ENCODE measurements at places on chromosomes 2 and 18.

- no peaks in the 10 kb centered on the region for H3K36me3 ChIP-seq
- no peak for DNase-seq
- no peak overlapping the region for H3K4me3 ChIP-seq
- peaks cover 52% of the 10 kb centered on the region for H3K27me3 ChIP-seq
Observed at GRCh38 chr18:78976765-78977636, 2.6 kb upstream of the SALL3 start.

GRCh38 chr18:12769136-12769535, 66.3 kb downstream of the PSMG2 start:
- no peaks in the 10 kb centered on the region for H3K4me1 ChIP-seq
- H3K36me3 ChIP-seq = no peaks in the 10 kb centered on the region
- DNase-seq = no peak
- no peak overlapping the region for H3K27ac ChIP-seq
- no peak overlapping the region for H3K4me3 ChIP-seq

GRCh38 chr2:71611781-71612527, 158.6 kb downstream of the DYSF start:
- no peaks in the 10 kb centered on the region for H3K36me3 ChIP-seq
- H3K27me3 ChIP-seq = no peaks in the 10 kb centered on the region
- H3K4me3 ChIP-seq = no peak overlapping the region
- peaks cover 22% of the 10 kb centered on the region for H3K4me1 ChIP-seq
- peak overlapping the region; percentile 44 for H3K27ac ChIP-seq
- no peak for DNase-seq

GRCh38 chr18:78873926-78874500, 105.6 kb upstream of the SALL3 start:
- no peaks in the 10 kb centered on the region for H3K27me3 ChIP-seq
- no peak overlapping the region for H3K4me3 ChIP-seq
- H3K36me3 ChIP-seq = no peaks in the 10 kb centered on the region

DNA sequence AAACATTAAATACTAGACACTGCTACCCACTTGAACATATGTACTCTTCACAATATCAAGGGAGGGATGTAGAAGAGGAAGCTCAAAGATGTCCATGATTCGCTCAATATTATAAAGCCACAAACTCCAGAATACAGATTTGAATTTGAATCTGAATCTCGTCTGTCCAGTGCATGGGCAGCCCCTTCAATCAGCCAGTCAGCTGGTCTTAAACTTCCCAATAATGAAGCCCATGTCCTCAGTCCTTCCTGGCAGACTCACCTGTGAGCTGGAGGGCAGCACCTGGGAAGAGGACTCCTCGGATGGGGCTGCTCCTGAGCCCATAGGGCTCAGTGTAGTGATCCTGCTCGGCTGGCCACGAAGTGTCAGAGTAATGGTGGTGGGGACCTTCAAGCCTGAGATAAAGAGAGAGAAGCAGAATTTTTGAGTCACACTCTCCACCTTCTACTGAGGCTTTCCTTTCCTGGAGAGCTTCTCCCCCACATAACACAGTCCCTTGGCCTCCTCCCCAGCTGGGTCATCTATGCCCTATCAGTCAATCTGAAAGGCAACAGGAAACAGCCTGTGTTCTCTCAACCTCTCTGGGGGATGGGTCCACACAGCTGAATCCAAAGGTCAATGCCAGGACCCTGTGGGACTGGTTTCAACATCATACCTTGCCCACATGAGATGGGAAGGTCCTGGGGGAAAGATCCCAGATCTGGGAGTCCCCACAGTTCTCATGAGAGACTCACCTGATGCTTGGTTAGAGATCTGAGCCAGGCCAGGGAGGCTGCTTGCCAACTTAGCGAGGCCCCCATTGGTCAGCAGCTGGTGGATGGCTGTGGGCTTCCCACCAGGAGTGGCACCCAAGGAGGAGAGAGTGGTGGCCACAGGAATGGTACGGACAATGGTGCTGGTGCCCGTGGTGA, 36.5 kb downstream of the KANSL3 start:
- no peak overlapping the region for H3K4me3 ChIP-seq
- H3K27ac ChIP-seq = peak overlapping the region; percentile 92
- DNase-seq = no peak
- H3K36me3 ChIP-seq = peaks cover 12% of the 10 kb centered on the region
- H3K27me3 ChIP-seq = no peaks in the 10 kb centered on the region
- H3K4me1 ChIP-seq = peaks cover 47% of the 10 kb centered on the region

DNA sequence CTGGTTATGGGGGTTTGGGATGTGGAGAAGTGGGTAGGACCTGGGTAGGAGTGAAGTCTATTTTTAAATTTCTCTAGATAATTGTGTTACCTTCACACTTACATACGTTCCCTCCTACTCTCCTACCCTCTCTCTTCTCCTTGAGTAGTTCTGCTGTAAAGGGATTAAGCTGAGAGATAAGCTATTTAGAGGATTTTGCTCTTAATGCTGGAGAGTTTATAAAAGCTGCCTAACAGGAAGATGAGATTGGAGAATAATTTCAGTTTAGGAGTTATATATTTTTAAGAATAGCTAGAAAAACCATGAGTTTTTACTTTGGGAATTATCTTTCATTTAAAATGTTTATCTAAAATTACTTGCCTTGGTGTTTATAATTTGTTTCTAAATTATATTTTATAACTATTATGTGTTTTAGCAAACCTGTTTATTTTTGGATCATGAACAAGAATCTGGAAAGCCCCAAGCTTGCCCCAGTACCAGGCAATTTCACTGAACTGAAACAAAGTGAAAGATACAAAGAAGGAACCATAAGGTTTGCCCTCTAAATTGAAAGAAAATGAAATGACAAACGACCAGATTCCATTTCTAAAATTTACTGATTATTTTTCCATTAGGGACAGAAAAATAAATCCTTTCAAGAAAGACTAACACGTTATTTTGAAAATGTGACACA, 101.5 kb downstream of the ZNF532 start:
- H3K36me3 ChIP-seq = peaks cover 3% of the 10 kb centered on the region
- DNase-seq = no peak
- no peaks in the 10 kb centered on the region for H3K27me3 ChIP-seq
- peak overlapping the region; percentile 2 for H3K27ac ChIP-seq
- H3K4me3 ChIP-seq = no peak overlapping the region

DNA sequence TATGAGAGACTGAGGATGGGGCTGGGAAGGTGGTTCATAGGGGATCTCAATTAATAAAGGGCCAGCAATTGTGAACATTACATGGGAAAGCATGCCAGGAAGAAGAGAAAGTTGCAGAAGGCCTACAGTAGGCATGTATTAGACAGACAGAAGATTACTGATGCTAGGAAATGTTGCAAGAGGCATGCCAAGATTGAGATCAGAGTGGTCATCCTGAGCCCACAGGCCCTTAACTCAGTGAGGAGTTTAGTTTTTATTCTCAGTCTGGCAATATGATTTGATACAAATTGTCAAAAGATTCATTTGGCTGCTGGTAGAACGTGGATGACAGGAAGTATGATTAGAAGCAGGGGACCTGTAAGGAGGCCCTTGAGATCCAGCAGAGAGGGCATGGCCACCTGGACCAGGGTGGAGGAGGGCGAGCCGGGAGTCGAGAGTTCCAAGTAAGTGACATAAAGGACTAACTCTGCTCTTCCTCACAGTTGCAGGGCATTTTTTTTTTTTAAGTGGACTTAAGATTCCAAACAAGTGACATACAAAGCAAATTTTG, 54.9 kb downstream of the EPHA4 start:
- H3K4me3 ChIP-seq = no peak overlapping the region
- H3K36me3 ChIP-seq = no peaks in the 10 kb centered on the region
- H3K27me3 ChIP-seq = no peaks in the 10 kb centered on the region
- H3K4me1 ChIP-seq = peaks cover 16% of the 10 kb centered on the region
- no peak for DNase-seq

DNA sequence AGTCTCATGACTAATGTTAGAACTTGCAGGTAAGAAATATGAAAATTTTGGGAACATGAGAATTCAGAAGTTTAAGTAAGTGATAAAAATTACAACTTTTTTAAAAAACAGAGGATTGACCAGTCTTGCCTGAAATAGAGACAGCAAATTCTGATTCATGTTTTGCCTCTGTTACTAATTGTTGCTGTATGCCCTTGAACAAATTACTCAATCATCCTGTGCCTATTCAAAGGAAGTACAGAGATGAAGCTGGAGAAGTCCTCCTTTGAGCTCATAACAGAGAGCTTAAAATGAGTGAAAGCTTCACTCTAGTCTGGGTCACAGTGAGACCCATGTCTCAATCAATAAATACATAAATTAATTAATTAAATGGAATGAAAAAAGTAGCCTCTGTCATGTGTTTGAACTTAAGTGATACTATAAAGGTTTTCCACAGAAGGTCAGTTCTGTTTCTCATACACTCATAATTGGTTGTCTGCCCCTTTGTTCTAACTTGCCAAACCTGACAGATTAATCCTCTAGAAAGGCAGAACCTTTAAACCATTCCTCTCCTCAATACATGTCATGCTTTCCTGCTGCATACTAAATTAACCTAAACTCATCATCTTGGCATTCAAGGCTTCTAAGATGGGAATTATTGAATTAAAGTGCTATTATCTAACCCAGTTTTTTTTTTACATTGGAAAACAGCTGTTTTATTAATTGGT, 374.6 kb upstream of the LRATD1 start:
- H3K27me3 ChIP-seq = no peaks in the 10 kb centered on the region
- H3K27ac ChIP-seq = no peak overlapping the region
- H3K4me3 ChIP-seq = no peak overlapping the region
- H3K4me1 ChIP-seq = no peaks in the 10 kb centered on the region
- H3K36me3 ChIP-seq = no peaks in the 10 kb centered on the region

DNA sequence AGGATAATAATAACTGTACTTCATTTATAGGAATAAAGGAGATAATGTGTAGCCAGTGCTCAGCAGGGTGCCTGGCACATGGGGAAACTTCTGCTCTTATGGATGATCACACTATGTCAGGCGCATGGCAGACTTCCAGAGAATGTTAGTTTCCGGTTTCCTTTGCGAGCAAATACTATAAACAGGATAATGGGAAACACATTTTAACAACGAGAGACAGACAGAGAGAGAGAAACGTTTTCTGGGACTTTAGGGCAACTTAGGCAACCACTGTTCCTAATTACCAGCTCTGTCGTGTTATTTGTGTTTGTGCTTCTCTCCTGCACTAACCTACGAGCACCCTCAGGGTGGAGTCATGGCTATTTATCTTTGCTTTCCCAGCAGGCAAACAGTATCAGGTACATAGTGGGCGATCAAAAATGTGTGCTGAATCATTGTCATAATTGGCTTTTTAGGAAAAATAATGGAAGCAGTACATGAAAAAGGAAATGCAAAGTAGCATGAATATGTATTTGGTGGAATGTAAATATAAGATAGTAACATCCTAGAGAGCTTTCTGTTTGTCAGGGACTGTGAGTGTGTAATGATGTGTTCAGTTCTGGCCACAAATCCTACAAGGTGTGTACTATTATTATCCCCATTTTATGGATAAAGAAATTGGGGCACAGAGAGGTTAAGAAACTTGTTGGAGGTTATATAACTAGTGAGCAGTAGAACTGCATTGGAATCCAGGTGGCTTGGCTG, 36.8 kb upstream of the IGFBP2 start:
- H3K27me3 ChIP-seq = no peaks in the 10 kb centered on the region
- H3K27ac ChIP-seq = no peak overlapping the region
- no peak for DNase-seq
- H3K4me1 ChIP-seq = peaks cover 16% of the 10 kb centered on the region
- peak overlapping the region; percentile 20 for H3K4me3 ChIP-seq
- no peaks in the 10 kb centered on the region for H3K36me3 ChIP-seq

- H3K4me3 ChIP-seq = no peak within 1 kb of the TSS
- no peak within 1 kb of the TSS for H3K27ac ChIP-seq
- H3K27me3 ChIP-seq = no peaks in the 10 kb centered on the region
- H3K4me1 ChIP-seq = no peaks in the 10 kb centered on the region
- H3K36me3 ChIP-seq = no peaks in the 10 kb centered on the region
Observed at GRCh38 chr18:43277164-43277600, at the start of gene SYT4. Gene SYT4, minus strand, starts transcription at chr18:43277490. Its CDS starts 209 bp downstream, at chr18:43277281.

DNA sequence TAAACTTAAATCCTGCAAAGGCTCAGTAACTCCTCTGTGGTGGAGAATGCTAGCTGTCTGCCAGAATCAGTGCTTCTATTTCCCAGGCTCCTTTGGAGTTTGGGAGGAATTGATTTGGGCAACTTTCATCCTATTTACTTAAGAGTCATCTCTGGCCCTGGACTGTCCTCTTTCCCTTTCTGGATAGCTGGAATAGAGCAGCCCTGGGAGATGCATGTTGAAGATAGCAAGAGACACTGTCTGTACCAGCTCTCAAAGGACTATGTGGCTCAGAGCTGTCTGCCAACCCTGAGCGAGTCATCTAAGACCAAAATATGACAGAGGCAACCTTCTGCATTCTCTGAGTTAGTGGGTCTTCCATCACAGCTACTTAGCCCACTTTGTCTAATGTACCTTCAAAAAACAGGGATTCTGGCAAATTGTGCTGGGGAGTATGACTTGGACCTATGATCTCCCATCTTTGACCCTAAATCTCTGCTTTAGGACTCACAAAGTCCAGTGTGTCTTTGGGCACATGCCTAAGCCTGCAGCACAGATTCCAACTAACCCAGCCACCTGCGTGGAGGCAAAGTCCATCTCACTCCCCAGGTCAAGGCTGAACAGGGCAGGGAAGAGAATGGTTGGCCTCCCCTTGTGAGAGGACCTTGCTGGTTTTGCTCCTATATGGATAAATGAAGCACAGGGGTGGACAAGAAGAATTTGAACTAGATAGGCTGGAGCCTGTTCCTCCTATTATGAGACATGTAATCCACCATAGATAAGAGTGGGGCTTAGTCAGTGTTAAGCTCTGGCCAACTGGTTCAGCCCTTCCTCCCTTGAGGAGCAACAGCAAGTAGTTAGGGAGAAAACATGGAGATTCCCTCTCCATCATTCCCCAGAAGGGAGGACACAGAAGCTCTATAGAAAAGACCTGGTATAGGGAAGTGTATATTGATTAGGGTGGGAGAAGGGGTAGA, 99.1 kb upstream of the PELI1 start:
- no peaks in the 10 kb centered on the region for H3K27me3 ChIP-seq
- no peaks in the 10 kb centered on the region for H3K36me3 ChIP-seq
- H3K4me3 ChIP-seq = no peak overlapping the region
- no peak for DNase-seq
- no peak overlapping the region for H3K27ac ChIP-seq
- no peaks in the 10 kb centered on the region for H3K4me1 ChIP-seq

- H3K27ac ChIP-seq = no peak overlapping the region
- DNase-seq = peak; percentile 75
- H3K4me3 ChIP-seq = no peak overlapping the region
- H3K27me3 ChIP-seq = no peaks in the 10 kb centered on the region
- no peaks in the 10 kb centered on the region for H3K4me1 ChIP-seq
Observed at GRCh38 chr2:17851731-17852585, 26.5 kb upstream of the KCNS3 start.

DNA sequence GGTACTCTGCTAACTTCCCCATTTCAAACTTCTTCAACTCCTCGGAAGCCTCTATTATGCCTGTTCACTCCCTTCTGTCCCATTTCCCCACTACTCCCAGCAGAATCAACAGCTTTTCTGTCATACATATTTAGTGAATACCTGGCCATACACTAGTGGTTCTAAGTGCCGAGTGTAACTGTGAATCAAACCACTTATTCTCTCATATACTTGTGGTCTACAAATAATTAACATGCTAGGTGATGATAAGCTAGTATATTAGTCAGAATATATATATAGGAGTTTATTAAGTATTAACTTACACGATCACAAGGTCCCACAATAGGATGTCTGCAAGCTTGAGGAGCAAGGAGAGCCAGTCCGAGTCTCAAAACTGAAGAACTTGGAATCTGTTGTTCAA, 150.7 kb downstream of the CCDC102B start:
- no peaks in the 10 kb centered on the region for H3K4me1 ChIP-seq
- no peaks in the 10 kb centered on the region for H3K27me3 ChIP-seq
- no peak overlapping the region for H3K27ac ChIP-seq
- DNase-seq = no peak
- no peaks in the 10 kb centered on the region for H3K36me3 ChIP-seq
- H3K4me3 ChIP-seq = no peak overlapping the region

- no peaks in the 10 kb centered on the region for H3K27me3 ChIP-seq
- no peak overlapping the region for H3K4me3 ChIP-seq
- H3K36me3 ChIP-seq = no peaks in the 10 kb centered on the region
- DNase-seq = no peak
Observed at GRCh38 chr2:134021830-134022524, 231.9 kb upstream of the MGAT5 start.

Measured in psoas muscle (tissue), 8 donors.